ENCODE measurements at places on chromosomes 7 and 10.

GRCh38 chr10:1343176-1343575 lies 287.0 kb downstream of the WDR37 start:
- no peak for DNase-seq

- no peak for DNase-seq
These were observed 137.3 kb downstream of the ANLN start for GRCh38 chr7:36526863-36527548.

GRCh38 chr7:20738518-20739481 lies 47.9 kb downstream of the SP8 start:
- no peak for DNase-seq

- no peak for DNase-seq
These were observed 34.8 kb upstream of the SFMBT2 start for GRCh38 chr10:7445474-7446185.

- DNase-seq: no peak
These were observed 312.0 kb upstream of the FZD1 start for GRCh38 chr7:90951986-90952954.

- no peak for DNase-seq
These were observed 7.5 kb upstream of the SND1 start for GRCh38 chr7:127644484-127644883.

DNA sequence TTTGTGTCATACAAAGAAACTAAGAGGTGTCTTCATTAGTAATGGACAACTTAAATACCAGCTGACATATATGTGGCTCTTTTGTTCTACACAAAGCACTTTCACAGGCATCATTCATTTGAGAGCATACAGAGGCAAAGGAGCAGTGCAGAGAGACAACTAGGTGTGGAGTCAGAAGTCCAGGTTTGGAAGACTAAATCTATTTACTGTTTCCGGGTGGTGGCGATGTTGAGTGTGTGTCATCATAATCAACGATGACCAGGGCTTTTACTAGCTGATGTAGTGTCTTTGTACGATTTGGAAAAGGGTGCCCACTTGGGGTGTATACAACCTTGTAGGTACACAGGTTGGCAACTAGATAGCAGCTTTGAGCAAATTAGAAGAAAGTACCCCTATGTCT lies 195.5 kb upstream of the CCDC6 start:
- no peak for DNase-seq

GRCh38 chr7:121109145-121109544 lies 120.6 kb downstream of the CPED1 start:
- no peak for DNase-seq

DNA sequence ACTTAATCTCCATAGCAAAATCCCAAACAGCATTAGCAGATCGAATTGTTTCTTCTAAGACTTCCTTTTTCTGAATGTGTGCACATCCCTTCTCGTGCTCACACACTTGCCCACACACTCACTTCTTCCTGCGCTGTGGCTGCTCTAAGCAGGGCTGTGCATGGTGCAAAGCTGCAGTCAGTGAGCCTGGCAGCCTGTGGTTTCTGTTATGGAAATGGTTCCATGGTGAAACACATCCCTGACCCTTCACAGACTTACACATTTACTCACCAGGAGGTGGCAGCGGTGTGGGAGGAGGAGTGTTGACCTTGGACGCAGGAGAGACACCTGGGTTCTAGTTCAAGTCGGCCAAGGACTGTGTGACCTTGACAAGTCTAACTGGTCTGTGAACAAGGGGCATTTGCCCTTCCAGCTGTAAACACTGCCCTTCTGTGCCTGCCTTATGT lies 24.9 kb downstream of the MTURN start:
- DNase-seq: no peak

DNA sequence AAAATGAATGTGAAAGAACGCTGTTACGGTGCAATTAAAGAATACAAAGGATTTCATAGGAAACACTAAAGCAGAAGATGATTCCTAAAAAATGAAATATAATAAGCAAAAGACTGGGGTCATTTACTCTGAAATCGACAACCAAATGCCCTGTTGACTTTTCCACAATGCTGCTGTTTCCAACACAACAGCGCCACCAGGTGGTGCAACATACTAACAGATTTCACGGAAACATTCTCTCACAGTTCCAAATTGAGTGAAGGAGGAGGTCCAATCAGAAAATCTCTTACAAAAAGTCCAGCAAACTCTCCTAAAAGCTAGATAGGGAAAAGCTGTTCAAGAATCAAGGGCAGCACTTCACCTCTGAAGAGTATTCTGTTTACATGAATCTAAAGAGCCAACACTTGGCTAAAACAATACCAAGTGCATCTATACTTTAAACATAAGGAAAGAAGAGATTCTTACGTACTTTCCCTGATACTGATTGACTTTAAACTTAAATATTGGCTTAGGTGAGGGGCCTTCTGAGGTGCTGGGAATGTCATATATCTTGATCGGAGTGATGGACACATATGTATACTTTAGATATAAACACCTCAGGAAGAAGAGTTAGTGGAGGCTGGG lies 55.9 kb downstream of the UPF2 start:
- DNase-seq: peak; percentile 63

GRCh38 chr10:103859161-103860086 lies 4.0 kb upstream of the SH3PXD2A start:
- peak; percentile 41 for DNase-seq

DNA sequence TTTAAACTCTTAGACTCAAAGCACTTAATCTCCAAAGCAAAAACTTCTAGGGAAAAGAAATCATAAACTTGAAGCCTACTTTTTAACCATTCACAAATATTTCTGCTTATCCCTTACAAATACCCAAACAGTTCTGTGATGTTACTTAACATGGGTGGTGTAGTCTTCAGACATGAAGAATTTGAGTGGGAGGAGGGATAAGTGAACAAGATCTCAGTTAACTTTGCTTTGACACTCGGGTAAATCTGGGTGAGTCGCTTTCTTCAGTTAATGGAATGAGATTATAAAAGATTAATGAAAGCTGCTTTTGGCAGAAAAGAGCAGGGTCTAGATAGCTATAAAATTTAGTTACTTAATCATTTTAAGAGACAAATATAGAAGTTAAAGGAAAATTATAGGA lies 47.5 kb downstream of the RNF133 start:
- no peak for DNase-seq

DNA sequence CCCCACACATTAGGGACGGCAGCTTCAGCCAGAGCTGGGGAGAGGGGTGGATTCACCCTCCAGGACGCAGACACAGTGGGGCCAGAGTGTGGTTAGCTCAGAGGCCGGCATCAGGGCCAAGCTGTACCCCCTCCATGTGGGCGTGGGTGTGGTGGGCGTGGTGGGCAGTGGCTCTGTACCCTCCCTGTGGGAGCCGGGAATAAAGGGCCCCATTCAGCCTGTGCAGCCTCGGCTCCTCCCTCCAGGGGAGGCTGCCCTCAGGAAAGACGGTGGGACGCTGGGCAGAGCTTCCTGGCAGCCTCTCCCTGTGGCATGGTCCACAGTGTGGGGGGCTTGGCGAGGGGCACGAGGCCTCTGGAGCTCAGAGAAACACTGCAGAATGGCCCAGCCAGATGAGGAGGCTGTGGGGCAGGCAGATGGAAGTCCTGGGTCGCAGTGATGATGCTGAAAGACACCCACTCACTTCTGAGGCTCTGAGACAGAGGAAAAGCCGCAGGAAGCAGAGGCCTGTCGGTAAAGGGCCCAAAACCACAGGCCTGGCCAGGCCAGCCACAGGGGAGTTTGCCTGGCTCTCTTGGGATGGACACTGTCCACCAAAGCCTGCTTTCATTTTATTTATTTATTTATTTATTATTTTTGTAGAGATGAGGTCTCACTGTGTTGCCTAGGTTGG lies 108.0 kb downstream of the SH3PXD2A start:
- DNase-seq: no peak

- no peak for DNase-seq
These were observed 127.2 kb downstream of the DLG5 start for GRCh38 chr10:77799352-77799751.

- DNase-seq: no peak
These were observed 982.3 kb downstream of the DNAJB9 start for GRCh38 chr7:109552017-109552416.

GRCh38 chr7:101162551-101163278 lies 2.7 kb downstream of the VGF start:
- DNase-seq: no peak
